Glomerular endothelial cell (primary cell): ENCODE measurements at places on chromosomes 1 and 21. TPM values are rescaled to one million over a fixed set of nuclear protein-coding genes. Genes with fewer than 3 reads are reported as not detected.

The RASSF5 gene
- 0.29 and 1.1 TPM in 2 replicates for total RNA-seq

DNA sequence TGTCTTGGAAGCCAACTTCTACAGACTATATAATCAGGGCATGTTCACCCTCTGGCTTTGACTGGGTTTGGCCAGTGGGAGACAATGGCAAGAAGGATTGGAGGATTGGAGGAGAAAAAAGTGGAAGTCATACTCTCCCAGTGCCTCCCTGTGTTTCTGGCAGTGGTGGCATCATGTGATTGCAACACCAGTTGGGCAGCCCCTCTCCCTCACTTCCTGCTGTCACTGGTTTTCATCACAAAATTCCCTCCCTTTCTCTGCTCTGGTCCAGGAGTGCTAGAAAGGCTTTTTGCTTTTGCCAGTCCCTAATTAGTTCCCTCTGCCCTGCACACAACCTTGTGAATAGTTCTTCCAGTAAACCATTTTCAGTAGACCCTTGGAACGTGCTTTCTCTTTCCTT is 3.7 kb upstream of the QSOX1 start:
- DNase-seq = no peak

DNA sequence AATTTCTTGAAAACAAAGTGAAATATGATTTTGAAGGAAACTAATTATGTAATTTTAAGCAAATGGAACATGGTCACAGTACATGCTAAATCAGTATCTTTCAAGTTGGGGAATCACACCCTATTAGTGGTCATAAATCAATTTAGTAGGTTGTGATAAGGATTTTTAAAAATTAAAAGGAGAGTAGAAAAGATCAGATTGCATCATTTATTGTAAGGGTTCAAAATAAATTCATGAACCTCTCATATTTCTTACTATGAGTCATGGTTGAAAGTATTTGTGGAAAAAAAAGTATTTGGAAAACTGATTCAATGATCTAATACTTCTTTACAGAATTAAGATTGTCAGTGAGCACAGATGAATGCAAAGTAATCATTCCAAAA is 14.6 kb downstream of the ADSS2 start:
- DNase-seq = no peak

The TMCO4 gene
- 11.4 and 12.9 TPM in 2 replicates for total RNA-seq

The SCCPDH gene
- total RNA-seq = 31.4 and 36.3 TPM in 2 replicates

GRCh38 chr1:72037745-72038343 is 244.5 kb downstream of the NEGR1 start:
- DNase-seq = peak; percentile 20

GRCh38 chr1:104830534-104830933 is 1080.8 kb downstream of the AMY1C start:
- DNase-seq = no peak

GRCh38 chr1:225532240-225532944 is 104.6 kb upstream of the LBR start:
- DNase-seq = no peak

The LCE1F gene
- not detected in 2 replicates for total RNA-seq
